ENCODE measurements at places on chromosomes 2 and 18.

DNA sequence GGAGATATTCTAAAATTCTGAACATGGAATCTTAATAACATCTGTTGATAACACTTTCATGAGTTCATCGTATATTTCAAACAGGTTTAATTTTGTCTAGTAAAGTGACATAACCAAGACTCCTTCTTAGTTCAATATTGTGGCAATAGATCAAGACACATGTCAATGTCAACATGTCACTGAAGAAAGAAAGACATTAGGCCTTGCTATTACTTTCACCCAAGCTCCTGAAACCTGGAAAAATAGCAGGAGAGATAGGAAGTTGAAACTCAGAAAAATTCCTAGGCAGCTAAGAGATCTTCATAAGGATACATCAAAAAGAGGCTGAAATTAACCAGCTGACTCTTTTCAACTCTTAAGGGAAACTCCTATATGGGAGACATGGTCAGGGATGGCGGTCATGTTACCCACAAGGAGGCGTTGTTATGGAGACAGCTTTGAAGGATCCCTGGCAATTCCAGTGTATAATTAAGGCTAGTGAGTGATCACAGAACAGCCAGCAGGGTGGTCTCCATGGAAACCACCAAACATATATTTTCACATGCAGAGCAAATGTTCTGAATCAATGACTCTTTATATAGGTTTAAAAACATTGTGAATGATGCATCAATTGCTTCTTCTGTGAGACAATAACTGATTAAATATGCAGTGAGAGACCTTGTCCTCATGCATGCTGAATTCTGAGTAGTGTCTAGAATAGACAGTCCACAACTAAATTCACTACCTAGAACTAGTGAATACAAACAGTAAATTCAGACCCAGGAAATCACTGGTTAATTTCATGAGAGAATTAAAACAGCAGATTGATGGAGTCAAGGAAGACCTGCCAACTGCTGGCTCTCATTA lies 115.3 kb upstream of the RIOK3 start:
- DNase-seq, result peak; percentile 74

- DNase-seq, result no peak
Measured at GRCh38 chr2:218323526-218324472, 31.5 kb upstream of the TMBIM1 start.

GRCh38 chr2:69489793-69490192 lies 52.6 kb upstream of the NFU1 start:
- no peak for DNase-seq

- no peak for DNase-seq
Measured at GRCh38 chr2:154924531-154924930, 226.0 kb downstream of the KCNJ3 start.

GRCh38 chr2:167310442-167310841 lies 422.2 kb downstream of the XIRP2 start:
- DNase-seq, result no peak

GRCh38 chr2:20225294-20226151 lies 593 bp upstream of the SDC1 start:
- DNase-seq, result peak; percentile 69

DNA sequence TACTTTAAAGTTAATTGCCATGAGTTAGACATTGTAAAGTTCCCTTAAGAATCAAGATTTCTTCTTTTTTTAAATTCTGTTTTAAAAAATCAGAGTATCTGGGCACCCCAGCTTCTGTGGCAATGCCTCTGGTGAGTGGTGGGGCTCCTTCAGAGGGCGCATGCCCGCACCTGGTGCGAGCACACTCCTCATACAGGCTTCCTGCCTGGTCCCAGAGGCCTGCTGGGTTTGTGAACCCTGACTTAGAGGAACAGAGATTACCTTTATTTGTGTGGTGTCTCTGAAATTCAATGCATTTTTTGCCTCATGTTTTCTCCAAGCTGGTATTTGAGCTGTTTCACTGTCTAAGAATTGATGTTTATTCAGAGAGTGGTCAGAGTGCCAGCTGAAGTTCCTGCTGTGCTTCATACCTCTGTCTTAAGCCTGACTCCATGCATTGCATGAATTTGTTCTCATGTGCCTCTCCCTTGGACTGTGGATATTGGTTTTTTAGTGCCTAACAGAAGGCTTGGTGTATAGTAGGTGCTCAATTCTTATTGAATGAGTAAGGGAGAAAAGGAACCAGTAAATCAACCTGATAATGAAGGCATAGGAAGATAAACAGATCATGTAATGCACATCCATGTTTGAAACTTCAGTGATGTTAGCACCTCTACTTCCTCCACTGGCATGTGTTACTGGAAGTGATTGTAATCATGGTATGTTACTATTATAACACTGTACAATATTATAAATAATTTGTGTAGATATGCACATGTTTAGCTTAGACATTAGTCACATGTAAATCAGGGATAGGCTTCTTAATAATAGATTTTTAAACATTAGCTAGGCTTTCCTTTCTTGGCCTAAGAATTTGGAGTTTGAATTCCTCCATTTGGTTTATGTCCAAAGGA lies 29.0 kb downstream of the PHLPP1 start:
- DNase-seq, result no peak

GRCh38 chr2:209662021-209662420 lies 109.6 kb upstream of the UNC80 start:
- no peak for DNase-seq

DNA sequence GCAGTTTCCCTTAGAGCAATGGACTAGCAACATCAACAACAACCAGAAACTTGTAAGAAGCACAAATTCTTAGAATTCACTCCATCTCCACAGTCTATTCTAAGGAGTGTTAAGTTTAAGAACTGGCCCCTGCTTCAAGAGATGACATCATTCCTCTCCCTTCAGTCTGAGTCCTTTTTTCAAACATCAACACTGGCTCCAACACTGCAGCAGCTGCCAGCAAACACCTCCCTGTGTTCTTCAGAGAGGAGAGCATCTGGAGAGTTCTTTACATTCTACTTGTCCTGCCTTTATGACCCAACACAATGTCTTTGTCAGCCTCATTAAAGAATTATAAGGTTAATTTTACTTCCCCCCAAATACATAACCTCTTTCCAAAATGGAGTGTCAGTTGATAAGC lies 122.3 kb downstream of the HNMT start:
- no peak for DNase-seq

DNA sequence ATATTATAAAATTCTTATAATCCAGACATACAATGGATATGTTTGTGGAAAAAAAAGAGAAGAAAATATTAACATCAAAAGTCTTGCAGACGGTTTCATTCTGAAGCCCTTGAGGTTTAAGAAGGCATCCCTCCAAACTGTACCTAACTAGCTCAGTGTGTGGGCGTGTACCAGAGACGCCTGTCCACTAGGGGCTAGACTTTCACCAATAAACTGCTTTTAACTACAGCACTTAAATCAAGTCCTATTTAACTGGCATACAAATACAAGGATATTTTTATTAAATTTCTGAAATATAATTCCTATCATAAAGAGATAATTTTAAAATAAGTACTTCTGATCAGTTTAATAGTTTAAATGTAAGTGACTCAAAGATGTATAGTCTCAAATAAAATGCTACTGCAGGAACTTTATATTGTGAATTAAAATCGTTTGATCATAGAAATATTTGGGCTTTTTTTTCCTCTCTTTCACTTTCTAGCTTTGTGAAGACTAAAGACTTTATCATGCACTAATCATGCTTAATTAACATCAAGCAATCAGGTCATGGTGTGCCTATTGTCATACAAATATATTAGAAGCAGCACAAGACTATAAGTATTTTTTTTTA lies 437.7 kb downstream of the SATB2 start:
- no peak for DNase-seq

- DNase-seq, result no peak
Measured at GRCh38 chr2:217714287-217714751, 288.5 kb downstream of the TNS1 start.

DNA sequence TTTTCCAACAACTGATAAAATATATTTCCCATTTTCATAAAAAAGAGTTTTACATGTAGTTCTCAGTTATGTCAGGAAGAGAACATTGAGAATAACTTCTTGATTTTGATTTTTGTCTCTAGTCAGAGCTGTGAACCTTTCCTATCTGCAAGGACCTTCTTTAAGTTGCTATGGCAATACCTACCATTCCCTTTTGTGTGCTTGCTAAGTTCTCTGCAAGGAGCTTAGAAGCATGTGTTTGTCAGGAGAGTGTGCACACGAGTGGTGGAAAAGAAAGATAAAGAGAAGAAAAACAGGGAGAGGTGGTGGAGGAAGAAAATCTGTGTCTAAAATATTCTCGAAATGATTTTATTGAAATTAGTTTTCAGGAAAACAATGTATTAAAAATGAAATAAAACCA lies 140.3 kb upstream of the SLC8A1 start:
- DNase-seq, result no peak

- no peak for DNase-seq
Measured at GRCh38 chr2:31168291-31168690, 30.1 kb upstream of the GALNT14 start.

DNA sequence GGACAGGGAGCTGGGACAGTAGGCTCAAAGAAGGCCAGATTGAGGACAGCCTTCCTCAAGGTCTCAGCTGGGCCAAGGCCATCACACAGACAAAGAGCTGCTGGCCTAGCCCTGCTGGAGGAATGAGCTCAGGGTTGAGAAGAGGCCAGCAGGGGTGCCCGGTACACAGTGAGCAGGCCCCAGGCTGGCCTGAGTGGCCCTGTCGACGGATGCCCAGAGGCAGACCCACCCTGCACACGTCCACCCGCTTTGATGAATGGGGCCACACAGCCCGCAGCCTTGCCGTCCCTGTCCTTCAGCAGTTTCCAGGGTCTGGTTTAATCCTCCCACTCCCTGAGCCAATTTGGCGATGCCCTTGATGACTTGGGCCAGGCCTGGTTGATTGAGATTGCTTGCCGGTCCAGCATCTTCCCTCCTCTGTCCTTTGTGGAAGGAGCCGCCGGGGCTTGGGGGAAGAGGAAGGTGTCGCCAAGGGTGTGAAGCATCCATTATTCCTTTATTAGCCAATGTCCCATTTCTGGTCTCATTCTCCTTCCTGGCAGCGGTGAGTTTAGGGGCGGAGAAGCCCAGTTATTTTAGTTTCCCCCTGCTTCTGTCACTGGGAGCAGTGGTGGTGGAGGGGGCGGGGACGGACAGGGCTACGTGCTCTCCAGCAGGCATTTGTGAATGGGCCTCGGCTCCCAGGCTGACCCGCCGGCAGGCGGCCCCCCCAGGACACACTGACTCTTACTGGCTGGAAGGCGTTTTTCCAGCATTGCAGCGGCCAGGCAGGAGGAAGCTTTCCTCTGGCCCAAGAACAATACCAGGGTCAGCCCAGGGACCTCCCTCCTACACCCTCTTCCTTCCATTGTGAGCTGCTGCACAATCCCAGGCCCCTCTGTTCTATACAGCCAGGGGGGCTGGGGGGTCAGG lies 141.8 kb downstream of the CTIF start:
- no peak for DNase-seq

DNA sequence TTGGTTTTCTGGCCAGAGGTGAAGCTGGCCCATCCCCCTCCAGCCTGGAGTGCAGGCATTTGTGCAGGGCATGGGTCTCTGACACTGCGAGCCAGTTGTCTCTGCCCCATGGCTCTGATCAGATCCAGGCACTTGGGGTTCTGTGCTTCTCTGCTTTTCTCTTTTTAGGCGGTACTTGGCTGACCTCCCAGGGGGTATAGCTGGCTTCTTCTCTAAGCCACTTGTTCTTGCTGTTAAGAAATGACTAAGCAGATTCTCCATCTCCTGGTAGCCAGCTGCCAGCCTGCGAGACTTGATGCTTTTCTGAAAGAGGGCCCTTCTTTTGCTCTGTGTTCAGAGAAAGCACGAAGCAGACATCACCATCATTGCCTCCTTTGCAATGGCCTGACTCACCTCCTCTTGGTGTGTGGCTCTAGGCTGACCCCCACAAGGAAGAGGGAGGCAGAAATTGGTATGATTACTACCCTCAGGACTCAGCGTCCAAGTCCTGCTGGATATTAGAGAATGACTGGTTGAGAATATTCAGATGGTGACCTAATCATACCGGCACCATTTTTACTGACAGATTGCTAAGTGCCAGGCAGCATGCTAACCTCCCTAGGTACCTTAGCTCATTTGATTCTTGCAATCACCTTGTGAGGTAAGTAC lies 32.7 kb downstream of the TNP1 start:
- no peak for DNase-seq

GRCh38 chr2:201248288-201248844 lies 12.0 kb upstream of the CASP8 start:
- DNase-seq, result no peak

DNA sequence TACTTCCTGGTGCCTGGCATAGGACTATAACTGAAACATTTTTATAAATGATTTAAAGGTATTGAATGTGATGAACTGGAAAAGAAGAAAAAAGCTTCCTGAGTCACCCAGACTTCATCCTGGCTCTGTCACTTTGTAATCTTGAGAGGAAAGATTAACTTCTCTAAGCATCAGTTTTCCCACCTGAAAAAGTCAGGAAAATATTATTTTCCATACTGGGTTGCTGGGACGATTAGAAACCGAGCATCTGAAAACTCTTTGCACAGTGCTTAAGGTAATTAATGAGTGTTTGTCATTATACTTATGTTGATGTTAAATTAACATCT lies 71.8 kb downstream of the FMNL2 start:
- no peak for DNase-seq

DNA sequence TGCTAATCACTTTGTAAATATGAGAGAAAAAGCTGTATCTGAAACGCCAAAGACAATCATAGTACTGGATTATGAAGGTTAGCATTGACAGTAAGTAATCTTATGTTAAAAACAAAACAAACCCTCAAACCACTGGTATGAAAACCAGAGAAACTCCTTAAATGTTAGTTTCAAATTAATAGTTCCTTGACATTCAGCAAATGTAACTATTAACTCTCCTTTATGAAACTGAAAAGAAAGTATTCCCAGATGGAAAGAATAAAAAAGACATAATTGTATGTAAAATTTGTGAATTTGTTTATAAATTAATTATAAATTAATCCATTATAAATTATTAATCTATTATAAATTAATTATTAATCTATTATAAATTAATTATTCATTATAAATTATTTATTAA lies 12.3 kb downstream of the FASTKD1 start:
- DNase-seq, result no peak

DNA sequence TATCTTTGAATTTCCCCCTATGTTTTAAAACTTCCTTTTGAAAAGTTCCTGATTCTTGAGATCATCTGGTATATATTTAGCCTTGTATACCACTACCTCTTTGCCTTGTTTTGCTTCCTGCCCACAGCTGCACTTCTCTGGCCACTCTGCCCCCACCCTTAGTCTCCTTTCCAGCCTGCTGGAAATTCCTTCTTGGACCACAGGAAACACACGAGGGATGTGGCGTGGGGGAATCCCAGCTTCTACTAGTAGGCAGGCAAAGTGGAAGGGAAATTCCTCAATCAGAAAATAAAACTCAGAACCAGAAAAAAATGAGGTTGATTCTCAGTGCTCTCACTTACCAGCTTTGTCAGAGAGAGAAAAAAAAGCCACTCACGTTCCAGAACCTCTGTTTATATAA lies 13.4 kb downstream of the IL18RAP start:
- DNase-seq, result no peak

GRCh38 chr2:120783969-120784372 lies 48.3 kb downstream of the GLI2 start:
- DNase-seq, result no peak

DNA sequence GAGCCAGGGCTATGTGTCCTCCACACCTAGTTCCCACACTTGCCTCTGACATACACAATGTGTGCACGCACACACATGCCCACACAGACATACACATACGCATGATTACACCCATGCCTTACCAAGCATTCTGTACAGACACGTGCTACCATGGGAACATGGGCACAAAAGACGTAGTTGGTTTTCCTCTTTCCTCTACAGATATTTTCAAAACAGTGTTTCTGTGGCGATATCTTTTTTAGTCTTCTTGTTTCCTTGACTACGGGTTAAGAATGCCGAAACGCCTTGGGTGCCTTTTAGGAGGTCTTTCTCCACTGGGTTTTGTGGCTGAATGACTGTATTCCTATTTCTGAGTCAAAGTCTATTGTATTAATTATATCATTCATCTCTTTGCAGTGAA lies 75.5 kb upstream of the SPTBN1 start:
- no peak for DNase-seq
